Bone marrow (tissue), 2 donors: ENCODE measurements at places on chromosomes 3 and 15.
A peak's percentile ranks its signal among the peaks of the same experiment; 100 is the strongest.

GRCh38 chr3:109731639-109732473, 394.5 kb upstream of the DPPA4 start:
- DNase-seq: no peak

GRCh38 chr15:90916461-90916860, 13.4 kb downstream of the MAN2A2 start:
- DNase-seq: no peak

DNA sequence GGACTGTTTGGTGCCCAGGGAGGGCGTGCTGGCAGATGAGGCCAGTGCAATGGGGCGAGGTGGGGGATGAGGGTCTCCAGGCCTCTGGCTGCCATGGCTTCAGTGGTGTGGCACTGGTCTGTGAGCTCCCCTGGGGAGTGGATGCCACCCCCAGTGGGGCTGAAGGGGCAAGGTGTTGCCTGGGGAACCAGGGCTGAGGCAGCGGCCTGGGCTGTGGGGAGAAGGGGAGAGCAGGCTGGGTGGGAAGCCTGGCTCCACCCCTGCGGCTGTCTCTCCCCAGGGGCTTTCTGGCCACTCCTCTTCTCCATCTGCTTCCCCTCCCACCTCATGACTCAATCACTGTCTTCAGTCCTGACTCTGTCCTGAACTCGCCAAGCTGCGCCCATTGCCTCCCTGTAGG, 88.4 kb upstream of the TLE3 start:
- no peak for DNase-seq

- no peak for DNase-seq
Measured at GRCh38 chr15:81939604-81940440, 106.0 kb downstream of the MEX3B start.

GRCh38 chr3:23071758-23072157, 131.4 kb upstream of the UBE2E2 start:
- peak; percentile 90 for DNase-seq

DNA sequence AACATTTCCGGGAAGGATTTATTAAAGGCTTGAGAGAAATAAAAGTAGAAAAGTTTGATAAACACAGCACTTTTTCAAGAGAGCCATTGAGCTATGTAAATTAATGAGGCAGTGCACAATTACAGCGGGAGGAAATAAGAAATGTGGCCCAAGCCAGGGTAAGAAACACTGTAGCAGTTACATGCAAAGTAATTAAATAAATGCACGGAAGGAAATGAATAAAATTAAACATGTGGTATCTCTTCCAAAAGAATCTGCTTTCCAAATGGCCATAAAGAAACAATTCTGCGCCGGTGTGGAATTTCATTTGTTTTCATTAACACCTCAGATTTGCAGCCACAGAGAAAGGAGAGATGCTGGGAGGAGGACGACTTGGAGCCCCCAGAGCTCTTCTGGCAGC, 35.3 kb downstream of the ZPLD1 start:
- no peak for DNase-seq

DNA sequence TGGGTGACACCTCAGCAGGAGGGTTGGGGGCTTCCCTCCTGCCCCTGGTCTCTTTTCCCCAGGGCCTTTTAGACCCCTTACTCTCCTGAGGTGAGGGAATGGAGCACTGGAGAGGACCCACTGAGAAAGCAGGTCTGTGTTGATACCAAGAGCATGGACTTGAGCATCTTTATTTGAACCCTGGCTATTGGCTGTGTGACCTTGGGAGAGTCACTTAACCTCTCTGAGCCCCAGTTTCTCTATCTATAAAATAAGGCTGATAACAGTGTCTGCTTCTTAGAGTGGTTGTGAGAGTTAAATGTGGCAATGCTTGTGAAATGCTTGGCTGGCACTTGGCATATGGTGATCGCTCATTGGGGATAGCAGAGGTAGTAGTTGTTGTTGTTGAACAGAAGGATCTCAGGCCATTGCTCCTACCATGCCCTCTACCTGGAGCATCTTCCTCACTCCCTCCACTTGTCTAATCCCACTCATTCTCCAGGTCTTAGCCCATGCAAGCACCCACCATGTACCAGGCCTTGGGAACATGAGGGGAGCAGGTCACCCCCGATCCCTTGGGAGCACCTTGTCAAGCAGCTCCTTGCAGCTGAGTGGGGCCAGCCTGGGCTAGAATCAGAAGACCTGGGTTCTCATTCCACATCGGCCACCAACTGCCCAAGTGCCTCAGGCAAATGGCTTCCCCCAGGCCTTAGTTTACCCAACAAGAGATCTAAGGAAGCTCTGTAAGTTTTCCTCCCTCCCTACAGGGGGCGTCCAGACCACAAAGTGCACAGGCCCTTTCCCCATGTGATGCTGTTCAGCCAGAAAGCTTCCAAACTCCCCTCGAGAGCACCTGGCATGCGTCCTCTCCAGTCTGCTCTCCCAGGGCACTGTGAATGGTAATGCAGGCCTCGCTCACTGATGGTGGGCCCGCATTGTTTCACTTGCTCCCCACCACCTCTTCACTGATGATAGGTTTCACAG, 96.7 kb downstream of the LSM3 start:
- no peak for DNase-seq

GRCh38 chr3:79184251-79184650, 583.5 kb downstream of the ROBO1 start:
- DNase-seq: no peak

GRCh38 chr3:8385848-8386620, 115.6 kb upstream of the LMCD1 start:
- DNase-seq: no peak

- DNase-seq: no peak
Measured at GRCh38 chr3:50617911-50618481, 1.0 kb downstream of the MAPKAPK3 start.

GRCh38 chr15:40595219-40595618, 1.2 kb downstream of the KNL1 start:
- no peak for DNase-seq

- no peak for DNase-seq
Measured at GRCh38 chr3:167441256-167441655, 32.6 kb downstream of the SERPINI2 start.

- no peak for DNase-seq
Measured at GRCh38 chr15:59812889-59813288, 123.8 kb upstream of the BNIP2 start.

DNA sequence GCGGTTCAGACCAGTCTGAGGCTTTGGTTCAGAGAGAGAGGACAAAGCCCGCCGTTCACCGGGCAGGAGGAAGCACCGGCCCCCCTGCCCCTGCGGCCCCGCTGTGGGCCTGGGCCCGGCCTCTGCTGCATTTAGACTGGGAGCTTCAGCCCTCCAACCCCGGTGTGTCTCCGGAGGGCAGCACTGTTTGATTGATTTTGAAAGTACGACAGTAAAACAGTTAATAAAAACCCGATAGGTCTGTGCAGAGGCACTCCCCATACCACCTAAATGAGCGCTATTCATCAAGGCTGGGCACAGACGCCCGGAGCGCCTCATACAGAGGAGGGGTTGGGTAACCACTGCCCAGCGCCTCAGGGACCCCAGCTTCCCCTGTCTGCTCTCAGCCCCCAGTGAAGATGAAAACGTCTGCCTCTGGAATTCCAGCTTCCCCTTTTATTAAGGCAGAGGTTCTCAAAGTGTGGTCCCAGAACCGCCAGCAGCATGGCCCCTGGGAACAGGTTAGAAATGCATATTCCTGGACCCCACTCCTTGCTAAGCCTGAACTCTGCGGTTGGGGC, 256.7 kb upstream of the TLE3 start:
- no peak for DNase-seq

GRCh38 chr15:100200287-100200880, 141.4 kb downstream of the ADAMTS17 start:
- no peak for DNase-seq

GRCh38 chr3:26713091-26713490, 90.5 kb downstream of the LRRC3B start:
- no peak for DNase-seq

- DNase-seq: no peak
Measured at GRCh38 chr3:159771865-159772611, 216.6 kb upstream of the IL12A start.

DNA sequence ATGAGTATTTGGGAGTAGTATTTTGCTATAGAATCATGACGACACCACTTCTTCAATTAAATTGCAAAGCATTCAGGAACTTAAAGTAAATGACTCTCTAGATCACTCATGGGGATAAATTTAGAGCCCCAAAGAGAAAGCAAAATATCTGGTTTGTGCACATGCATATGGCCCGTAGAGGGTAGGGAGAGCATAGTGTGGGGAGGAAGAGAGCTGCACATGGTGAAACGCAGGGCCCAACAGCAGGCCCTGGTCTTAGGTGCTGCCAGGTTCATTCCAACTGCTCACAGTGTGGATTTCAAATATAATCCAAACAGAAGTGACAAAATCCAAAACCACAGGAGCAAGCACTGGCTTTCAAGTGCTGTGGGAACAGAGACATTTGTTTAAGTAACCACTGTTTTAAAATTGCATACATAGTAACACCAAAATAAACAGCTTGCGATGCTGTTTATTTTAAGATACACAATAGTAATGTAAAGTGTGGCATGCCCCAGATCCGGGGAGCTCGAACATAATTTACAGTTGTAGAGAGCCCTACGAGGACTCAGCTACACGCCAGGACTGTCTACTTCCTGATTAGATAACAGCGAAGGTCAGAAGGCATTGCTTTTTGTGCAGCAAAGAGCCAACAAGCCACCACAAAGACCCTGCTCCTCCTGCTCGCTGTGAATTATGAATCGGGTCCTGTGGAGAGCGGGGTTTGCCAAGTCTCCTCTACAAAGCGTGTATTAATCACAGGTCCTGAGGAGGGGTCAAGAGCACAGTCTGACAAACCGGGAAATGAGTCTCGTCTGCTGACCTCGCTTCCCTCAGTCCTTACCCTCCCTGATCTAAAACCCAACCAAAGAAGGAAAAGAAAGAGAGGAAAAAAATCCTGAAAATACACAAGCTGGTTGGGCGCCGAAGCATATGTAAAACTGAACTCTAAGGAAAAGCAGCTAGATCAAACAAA, 80.6 kb downstream of the MEIS2 start:
- DNase-seq: no peak

- no peak for DNase-seq
Measured at GRCh38 chr3:116030131-116030850, 407.0 kb downstream of the GAP43 start.

GRCh38 chr3:169072494-169072893, 591.0 kb downstream of the MECOM start:
- DNase-seq: no peak

GRCh38 chr15:67678993-67679392, 136.5 kb downstream of the MAP2K5 start:
- DNase-seq: no peak

- no peak for DNase-seq
Measured at GRCh38 chr3:122004991-122005565, 17.0 kb downstream of the ILDR1 start.

DNA sequence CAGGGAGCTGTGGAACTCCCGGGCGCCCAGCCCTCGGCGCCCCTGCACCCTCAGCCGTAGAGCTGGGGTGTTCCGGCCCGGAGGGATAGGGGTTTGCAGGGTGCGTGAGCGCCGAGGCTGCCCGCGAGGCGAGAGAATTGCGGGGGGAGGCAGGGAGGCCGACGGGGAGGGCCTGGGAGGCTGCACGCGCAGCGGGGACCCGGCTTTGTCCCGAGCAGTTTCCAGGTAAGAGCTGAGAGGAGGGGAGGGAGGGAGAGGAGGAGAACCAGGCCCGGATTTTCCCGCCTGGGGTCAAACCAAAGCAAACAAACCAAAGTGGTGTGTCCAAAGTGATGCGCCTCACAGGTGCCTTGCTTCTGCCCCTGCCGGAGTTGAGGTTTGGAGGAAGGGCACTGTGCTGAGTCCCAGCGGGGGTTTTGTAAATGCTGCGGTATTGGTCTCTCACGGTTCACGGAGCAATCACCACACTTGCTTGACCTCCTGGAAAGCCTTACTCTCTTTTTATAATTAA, 146.4 kb downstream of the TJP1 start:
- no peak for DNase-seq

- no peak for DNase-seq
Measured at GRCh38 chr3:107674371-107674770, 151.6 kb downstream of the BBX start.

DNA sequence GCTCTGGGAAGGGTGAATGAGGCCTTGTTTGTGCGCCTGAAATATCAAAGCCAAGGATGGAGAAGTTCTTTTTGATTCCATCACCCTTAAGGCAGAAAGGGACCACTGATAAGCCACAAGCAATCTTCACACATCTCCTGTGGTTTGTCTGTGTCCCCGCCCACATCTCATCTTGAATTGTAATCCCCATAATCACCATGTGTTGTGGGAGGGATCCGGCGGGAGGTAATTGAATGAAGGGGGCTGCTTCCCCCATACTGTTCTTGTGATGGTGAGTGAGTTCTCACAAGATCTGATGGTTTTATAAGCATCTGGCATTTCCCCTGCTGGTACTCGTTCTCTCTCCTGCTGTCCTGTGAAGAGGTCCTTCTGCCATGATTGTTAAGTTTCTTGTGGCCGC, 329.6 kb upstream of the RGMA start:
- no peak for DNase-seq

- no peak for DNase-seq
Measured at GRCh38 chr15:91521996-91522395, 331.5 kb upstream of the SLCO3A1 start.

DNA sequence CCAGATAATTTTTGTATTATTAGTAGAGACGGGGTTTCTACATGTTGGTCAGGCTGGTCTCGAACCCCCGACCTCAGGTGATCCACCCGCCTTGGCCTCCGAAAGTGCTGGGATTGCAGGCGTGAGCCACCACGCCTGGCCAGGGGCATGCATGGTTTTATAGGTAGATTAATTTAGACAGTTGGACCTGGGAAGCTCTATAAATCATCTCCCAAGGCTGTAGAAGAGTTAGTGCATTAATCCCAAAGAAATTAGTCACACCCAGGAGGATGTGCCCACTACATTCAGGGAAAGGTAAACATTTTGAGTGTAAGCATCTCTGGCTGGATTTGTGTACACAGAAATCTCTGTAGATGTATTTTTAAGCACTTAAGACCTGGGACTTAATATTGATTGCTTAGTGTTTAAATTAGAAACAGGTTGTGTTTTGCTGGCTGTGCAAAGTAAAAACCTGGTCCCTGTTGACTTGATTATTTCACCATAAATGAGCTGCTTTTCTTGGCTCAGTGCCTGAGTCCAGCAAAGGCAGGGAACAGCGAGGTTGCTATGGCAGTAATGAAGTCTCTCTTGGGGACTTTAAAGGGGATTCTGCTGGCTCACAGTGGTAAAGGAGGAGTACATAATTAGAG, 19.2 kb downstream of the EXOSC7 start:
- DNase-seq: no peak

DNA sequence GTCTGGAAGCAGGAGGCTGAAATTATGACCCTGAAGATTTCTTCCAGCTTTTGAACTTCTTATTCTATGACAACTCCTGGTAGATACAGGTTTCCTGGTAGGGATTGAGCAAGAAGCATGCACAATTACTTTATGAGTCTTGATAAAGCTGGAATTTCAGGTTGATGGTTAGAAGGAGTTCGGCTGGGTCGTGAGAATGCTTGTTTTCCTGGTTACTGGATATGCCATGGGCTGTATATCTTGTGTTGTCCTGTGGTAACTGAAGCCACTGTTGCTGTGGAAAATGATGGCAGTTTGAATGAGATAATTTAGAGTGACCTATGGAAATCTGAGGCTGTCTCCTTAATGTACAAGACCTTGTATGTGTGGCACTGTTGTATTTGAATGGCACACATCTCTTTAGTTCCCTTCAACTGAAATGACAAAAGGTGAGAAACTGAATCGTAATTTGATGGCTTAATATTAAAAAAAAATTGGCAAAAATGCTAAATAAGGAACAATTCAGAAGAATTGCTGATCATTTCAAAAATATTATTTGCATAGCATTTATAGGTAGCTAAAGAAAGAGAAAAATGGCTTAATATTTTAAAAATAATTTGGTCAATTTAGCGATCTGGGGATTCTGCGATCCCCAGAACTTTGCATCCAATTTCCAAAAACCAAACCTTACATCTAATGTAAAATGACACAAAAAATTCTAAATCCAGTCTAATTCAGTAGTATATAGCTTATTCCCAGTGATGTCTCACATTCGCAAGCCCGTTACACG, 1.1 kb upstream of the UBE2E1 start:
- DNase-seq: no peak
